ENCODE measurements at places on chromosomes 2 and 18.

DNA sequence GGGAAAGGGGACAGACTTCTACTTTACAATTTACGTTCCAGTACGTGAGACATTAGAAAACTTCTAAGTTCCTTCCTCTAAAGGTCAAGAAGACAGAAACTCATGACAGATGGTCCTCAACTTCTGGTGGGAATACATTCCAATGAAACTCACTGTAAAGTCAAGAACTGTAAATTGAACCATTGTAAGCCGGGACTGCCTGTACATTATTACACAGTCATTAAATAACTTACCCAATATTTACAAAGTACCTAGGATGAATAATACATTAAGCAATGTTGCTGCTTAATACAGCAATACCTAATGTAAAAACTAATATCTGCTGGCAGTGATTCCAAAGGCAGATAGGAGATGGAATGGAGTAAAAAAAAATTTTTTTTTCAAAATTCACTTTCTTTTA is 51.9 kb downstream of the CDH2 start:
- DNase-seq: no peak

DNA sequence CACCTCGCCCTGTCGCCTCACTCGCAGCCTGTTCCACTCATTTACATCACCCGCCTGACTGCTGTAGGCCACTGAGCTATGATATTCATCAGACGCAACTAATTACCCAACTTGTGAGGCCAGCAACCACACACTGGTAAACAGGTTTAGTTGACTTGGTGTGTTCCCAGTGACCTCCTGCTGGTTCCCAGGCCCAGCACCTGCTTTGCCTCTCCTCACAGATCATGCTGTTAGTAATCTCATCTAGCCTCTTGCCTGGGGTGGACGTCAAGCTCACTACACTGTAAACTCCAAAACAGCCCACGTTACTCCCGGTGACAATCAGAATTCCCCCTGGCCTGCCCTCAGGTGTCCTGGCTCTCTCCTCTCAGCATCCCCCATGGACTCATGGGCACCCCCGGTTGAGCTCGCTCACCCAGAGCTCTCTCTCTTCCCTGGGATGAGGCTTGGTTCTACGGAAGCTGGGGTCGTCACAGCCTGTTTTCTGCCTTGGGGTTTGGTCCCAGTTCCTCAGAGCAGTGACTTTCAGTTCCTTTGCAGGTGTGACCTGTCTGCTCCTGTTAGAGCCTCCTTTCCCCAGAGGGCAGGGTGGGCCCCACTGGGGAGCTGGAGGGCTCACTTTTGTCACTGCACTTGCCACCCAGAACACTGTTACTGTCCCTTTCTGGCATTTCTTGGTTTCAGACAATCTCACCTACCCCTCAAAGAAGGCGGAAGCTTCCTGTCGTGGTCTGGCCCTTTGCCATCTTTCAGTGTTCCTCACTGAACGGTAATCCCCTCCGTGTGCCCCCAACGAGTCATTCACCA is 40.3 kb downstream of the INPP5D start:
- peak; percentile 26 for DNase-seq

- no peak for DNase-seq
Measured at GRCh38 chr2:51918113-51918512, 886.2 kb upstream of the NRXN1 start.

DNA sequence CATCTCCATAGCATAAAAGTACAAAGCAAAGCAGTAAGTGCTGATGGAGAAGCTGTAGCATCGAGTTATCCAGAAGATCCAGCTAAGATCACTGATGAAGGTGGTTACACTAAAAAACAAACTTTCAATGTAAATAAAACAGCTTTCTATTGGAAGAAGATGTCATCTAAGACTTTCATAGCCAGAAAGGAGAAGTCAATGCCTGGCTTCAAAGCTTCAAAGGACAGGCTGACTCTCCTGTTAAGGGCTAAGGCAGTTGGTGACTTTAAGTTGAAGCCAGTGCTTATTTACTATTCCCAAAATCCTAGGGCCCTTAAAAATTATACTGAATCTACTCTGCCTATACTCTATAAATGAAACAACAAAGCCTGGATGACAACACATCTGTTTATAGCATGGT is 44.0 kb downstream of the METTL8 start:
- no peak for DNase-seq

- DNase-seq: no peak
Measured at GRCh38 chr2:187138265-187138664, 289.3 kb upstream of the ZSWIM2 start.

- DNase-seq: no peak
Measured at GRCh38 chr2:118032169-118033013, 18.5 kb upstream of the CCDC93 start.

DNA sequence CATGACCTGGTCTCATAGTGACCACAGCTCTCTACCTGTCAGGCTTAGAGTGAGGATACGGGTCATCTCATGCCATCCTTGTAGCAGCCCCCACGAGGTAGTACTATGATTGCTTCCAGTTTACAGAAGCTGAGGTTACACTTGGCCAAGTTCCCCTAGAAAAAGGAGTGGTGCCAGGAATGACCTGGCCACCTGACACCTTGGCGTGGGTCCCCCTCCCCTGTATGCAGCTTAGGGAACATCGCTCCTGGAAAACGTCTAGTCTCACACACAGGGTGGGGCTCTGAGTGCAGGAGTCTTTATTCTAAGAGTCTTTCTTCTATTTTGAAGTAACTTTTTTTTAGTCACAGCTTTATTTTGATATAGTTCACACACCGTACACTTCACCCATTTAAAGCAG is 14.8 kb downstream of the NPPC start:
- no peak for DNase-seq

DNA sequence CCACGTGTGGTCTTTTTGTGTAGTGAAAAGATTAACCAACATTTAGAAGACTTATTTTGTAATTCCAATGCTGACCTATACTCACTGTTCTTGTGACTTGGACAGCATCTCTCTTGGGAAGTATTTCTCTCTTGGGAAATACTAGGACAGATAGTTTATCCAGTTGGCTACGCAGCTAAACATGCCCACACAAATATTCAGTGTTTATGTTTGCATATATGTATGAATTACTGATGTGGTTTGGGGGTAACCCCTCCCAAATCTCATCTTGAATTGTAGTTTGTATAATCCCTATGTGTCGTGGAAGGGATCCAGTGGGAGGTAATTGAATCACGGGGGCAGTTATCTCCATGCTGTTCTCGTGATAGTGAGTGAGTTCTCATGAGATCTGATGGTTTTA is 2062.3 kb upstream of the CELF4 start:
- no peak for DNase-seq

- DNase-seq: no peak
Measured at GRCh38 chr2:45237850-45238542, 228.7 kb upstream of the SIX2 start.

GRCh38 chr18:63753676-63754075 is 21.5 kb upstream of the SERPINB7 start:
- DNase-seq: no peak

- DNase-seq: no peak
Measured at GRCh38 chr2:85600951-85601770, 1.3 kb downstream of the TMEM150A start.

- no peak for DNase-seq
Measured at GRCh38 chr18:48502906-48503305, 35.9 kb upstream of the CTIF start.

DNA sequence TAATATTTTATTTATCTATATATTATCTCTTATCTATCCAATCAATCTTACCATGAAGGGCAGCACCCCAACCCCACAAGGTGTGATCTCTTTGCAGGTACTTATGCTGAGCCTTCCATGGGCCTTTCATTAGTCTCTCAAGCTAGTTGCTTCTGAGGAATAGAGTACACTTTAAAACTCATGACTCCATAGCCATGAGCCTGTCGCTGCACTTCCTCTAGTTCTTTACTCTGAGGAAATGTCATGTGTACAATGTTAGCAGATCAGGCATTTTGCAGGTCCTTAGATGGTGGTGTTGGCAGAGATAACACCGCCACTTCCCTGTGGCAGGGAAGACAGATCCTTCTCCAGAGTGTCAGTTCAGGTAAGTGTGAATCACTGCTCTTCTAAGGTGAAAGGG is 29.5 kb upstream of the STAT4 start:
- DNase-seq: no peak

GRCh38 chr2:188280811-188281222 is 10.9 kb upstream of the GULP1 start:
- no peak for DNase-seq

DNA sequence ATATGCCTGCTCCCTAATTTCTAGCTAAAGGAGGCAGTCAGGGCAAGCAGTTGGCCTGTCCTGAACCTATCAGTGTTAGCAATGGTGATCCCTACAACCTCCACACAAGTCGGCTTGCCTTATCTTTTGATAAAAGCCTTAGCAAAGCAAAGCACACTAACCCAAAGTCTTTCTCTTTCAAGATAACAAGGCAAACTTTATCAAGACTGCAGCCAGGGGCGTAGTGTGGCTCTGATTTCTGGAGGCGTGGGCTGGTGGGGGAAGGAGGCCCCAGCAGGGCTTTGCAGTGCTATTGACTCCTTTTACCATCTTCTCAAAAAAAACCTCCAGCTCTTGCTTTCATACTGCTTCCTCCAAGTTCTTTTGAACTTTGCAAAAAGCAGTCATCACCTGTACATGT is 40.2 kb upstream of the LAMA1 start:
- no peak for DNase-seq

DNA sequence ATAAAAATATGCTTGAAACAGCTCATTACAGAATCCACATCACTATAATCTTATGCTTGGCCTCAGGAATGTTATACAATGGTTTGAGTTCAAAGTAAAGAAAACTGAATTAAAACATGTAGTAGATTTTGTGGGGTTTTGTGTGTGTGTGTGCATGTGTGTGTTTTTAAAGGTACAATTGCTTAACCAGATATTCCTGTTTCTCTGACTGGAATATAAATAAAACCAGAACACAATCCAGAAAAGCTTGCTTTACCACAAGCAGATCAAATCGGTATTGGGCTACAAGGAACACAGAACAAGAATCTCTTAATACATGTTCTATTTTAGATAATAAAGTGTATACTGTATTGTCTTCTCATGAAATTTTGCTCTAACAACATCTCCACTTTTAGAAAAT is 110.0 kb downstream of the TMEM247 start:
- DNase-seq: no peak

DNA sequence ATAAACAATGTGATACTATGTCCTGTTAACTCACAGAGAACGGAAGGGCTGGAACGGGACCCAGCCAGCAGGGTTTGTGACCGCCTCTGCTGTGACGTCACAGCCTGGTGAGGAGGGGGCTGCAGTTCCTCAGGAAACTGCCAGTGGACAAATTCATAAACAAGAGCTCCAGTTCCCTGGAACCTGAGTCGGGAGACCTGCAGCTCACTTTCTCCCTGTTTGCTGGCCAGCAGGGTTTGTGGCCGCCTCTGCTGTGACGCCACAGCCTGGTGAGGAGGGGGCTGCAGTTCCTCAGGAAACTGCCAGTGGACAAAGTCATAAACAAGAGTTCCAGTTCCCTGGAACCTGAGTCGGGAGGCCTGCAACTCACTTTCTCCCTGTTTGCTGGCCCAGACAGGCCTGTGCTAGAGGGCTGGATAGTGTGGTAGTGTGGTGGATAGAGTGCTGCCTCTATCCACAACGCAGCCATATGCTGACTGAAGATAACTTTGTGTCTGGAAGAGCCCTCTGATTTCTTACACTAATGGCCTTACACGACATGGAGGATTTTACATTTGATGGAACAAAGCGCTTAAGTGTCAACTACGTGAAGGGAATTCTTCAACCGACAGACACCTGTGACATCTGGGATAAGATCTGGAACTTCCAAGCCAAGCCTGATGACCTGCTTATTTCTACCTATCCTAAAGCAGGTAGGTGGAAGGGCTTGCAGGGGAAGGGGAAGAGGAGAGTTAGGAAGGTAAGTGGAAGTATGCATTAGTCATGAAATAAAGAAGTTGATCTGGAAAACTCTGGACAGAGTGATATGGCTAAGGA is at the start of gene SULT1C4:
Gene SULT1C4 (plus strand): TSS at position 140 of the 816 bp plus-strand sequence. CDS start 384 bp downstream, at position 524.
- no peak for DNase-seq

DNA sequence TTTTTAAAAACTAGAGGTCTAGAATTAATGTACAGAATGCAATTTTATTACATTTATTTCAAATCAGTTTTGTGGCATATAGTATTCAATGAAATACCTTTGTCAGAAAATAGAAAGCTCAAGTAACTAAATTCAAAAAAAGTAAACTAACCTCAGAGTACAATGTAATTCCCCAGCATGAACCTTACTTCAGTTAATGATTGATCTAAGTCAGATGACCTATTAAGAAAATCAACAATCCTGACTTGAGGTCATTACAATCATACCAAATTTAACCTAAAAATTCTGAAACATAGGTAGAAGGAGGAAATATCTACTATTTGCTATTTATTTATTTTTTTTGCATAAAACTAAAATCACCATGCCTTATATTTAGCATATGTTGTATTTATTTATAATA is 142.9 kb downstream of the CCDC102B start:
- no peak for DNase-seq

GRCh38 chr2:111161971-111162370 is 41.3 kb downstream of the BCL2L11 start:
- no peak for DNase-seq

GRCh38 chr2:280650-281110 is 7.2 kb downstream of the ALKAL2 start:
- no peak for DNase-seq

DNA sequence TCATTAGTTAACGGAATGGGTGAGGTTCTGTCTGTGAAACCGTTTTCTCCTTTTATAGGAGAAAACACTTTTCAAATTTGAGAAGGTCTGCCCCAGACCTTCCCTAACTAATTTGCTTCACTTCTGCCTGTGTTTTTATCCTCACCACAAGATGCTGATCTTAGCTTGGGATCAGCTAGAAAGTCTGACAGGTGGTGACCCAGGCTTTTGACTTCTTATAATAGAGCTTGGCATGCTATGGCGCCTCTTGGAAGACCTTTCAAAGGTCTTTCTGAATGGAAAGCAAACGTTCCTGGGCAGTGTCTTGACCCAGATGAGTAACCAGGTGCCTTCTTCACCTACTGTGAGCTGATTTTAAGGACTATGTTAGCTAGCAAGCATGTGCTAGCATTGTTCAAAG is 91.4 kb downstream of the LYPD6 start:
- DNase-seq: no peak

DNA sequence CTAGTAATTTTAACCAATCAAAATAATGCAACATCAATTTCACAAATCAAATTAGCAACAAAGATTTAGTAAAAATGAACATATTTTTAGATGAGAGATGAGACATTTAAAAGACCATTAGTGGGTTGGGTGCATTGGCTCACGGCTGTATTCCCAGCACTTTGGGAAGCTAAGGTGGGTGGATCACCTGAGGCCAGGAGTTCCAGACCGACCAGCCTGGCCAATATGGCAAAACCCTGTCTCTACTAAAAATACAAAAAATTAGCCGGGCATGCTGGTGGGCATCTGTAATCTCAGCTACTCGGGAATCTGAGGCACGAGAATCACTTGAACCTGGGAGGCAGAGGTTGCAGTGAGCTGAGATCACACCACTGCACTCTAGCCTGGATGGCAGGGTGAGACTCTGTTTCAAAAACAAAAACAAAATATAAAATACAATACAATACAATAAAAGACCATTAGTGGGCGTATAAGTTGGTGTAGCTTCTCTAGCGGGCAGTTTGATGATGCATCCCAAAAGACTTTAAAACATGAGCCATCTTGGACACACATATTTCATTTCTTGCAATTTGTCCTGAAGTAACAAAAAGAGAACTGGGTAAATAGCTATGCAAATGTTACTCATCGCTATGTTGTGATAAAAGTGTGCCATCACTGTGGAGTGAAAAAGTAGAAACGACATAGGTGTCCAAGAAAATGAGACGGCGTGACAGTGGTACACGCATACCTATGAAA is 101.8 kb downstream of the COL6A3 start:
- DNase-seq: no peak

GRCh38 chr2:240041363-240041762 is 11.1 kb upstream of the OR6B2 start:
- no peak for DNase-seq

Data from stimulated activated CD4-positive, alpha-beta T cell treated with anti-CD3 and anti-CD28 coated beads, Interleukin-12 subunit alpha, Interleukin-12 subunit beta, amount 100 ng/mL, for 4 hours (primary cell).